ENCODE measurements at places on chromosomes 4 and X.
A peak's percentile ranks its signal among the peaks of the same experiment; 100 is the strongest.

DNA sequence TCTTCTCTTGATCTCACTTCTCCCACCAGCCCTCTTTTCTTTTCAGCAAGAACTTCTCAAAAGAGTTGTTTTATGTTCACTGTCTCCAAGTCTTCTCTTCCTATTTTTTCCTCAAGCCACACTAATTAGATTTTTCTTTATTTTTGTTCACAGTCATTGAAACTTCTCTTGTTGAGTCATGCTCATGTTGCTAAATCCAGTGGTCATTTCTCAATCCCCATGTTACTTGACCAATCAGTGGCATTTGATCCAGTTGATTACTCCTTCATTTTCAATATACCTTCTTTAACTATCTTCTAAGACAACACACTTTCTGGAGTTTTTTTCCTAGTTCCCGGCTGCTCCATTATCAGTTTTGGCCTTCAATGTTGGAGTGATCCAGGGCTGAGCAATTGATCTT lies 103.1 kb upstream of the LSM6 start:
- DNase-seq = no peak

DNA sequence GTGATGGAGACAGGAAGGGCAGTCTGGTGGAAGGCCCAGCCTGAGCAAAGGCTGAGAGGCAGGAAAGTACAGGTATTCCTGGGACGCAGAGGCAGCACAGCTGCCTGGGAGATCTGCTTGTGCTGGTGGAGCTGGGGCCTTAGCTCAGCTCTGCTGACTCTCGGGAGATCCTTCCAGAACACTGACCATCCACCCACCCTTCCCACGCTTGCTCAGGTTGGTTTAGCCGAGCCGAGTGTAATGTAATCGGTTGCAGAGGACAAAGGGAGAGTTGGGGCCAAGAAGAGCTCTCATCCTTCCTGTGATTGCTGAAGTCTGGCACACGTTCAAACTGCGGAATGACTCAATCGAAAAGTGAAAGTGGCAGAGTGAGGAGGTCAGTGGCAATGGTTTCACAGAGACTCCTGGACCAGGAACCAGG lies 43.1 kb upstream of the GPR78 start:
- no peak for DNase-seq

- no peak for DNase-seq
These were observed 1160.0 kb downstream of the ADGRL3 start for GRCh38 chr4:62360156-62360545.

GRCh38 chrX:138519296-138519695 lies 192.2 kb downstream of the FGF13 start:
- DNase-seq = no peak

GRCh38 chr4:52107745-52108144 lies 56.6 kb downstream of the SPATA18 start:
- DNase-seq = no peak

GRCh38 chrX:41808047-41808446 lies 84.1 kb downstream of the GPR82 start:
- no peak for DNase-seq

DNA sequence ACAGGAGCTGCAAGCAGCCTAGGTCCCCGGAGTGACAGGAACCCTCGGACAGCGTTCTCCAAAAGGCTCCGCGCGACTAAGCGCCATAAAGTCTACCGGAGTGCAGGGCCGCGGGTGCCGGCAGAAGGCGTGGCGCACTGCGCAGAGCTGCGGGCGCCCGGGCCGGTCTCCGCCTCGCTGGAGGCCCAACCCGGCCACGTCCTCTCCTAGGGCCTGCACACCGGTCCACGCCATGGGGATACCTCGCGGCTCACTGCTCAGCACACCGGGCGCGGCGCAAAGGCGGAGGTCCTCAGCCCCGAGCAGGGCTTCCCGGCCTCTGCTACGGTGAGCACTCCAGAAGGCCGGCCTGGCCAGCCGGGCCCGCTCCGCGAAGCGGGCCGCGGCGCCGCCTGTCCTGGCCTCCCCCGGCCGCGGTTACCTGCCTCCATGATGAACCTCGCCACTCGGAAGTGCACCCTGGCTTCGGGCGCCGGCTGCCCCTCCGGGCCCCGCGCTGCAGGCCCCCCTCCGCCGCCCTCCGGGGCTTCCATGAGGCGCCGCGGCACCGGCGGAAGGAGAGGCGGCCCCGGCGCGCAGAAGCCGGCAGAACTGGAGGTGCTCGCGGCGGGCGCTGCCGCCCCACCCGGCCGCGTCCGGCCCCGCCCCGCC lies at the start of gene CCNQ:
Gene CCNQ, minus strand, starts transcription at position 599 of the 651 bp plus-strand sequence. Its CDS starts 66 bp downstream, at position 533.
- no peak for DNase-seq

GRCh38 chr4:188417181-188417580 lies 277.9 kb downstream of the TRIML1 start:
- DNase-seq = no peak

DNA sequence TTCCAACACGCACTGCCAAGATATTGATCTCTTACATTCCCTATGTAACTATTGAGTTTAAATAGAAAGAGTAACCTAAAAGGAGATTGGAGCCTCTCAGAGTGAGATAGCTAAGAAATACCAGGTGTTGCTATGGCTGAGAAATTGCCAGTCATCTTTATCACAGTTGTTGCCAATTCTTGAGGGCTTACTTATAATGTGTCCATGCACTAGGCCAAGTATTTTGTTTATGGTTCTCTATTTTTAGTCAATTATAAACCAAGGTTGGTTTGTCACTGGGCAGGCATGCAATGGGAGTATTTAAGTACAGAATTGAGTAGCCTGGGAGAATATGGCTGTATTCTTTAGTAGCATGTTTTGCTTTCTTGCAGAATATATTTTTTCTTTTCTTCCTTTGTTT lies 201.6 kb downstream of the TEX13A start:
- DNase-seq = no peak

DNA sequence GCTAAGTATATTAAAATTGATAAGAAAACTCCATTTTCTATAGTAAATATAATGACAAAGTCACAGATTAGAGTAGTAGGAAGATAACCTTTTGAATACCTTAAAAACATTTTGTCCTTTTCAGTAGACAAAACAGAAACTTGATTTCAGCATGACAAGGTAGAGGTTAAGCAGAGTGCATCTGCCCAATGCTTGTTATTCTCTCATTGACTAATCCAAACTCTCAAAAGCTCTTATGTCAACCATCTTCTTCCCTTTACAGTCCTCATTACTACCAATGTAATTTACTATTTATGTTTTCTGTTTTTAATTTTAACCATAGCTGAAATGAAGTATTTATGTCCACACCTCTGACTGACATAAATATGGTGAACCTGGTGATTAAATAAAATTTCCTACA lies 11.1 kb downstream of the NIPAL1 start:
- DNase-seq = no peak

DNA sequence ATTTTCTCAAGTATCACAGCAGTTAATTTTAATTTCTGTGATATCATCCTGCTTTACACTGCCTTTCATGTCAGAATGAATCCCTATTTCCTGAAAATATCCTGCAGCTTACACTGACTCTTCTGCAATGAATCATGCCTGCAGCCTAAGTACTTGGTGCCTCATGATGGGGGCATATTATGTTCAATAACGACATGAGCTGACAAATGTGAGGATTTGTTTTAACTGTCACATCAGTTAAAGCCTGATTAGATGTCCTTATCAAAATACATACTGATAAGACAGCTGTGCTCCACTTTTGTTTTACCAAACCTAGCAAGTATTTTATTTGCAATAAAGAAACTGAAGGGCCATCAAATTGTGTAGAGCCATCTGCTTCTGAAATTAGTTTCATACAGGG lies 359.9 kb upstream of the AGA start:
- DNase-seq = no peak

DNA sequence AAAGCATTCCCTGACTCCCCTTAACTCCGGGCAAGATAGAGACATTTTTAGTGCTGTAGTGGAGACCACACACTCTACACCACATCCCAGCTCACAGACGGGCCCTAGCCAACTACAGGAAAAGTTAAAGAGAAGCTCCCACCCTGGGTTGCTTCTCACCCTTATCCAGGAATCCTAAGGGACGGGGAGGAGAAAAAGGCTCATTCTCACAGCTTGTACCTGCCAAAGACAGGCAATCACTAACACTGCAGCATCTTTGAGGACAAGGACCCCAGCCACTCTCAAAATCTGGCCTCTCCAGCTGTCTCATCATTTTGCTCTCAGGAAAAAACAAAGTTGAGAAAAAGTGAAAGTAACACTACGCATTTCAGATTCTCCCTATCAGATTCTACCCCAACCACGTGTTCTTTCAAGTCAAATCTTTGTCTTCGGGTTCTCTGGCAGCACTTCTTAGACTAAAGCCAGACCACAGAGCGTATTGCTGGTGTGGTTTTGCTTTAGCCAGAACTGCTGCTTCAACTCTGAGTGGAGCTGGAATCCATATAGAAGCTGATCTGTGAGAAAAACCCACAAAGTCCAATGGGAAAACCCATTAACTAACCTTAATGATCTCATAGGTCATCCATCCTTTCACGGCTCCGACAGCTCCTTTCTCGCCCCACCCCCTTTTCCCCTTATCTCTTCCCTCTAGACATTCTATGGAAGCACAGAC lies 605.9 kb upstream of the DIPK2B start:
- no peak for DNase-seq

DNA sequence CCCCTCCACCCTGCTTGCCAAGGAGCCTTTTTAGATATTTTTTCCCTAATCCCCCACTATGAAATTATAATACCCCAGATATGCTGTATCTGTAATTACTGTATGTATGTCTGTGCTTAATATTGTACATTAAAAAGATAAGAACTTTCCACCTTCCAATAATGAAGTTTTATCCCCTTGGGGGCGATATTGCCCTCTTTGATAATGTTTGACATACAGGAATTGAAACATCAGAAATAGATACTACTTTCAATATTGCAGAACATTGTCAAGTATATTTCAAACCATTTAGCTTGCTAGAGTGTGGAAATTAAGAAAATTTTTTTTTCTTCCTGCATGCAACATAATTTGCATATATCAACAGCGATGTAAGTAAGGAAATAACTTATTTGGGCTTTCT lies 58.9 kb downstream of the NAF1 start:
- no peak for DNase-seq

GRCh38 chr4:106691749-106692148 lies 323.2 kb upstream of the GIMD1 start:
- no peak for DNase-seq

DNA sequence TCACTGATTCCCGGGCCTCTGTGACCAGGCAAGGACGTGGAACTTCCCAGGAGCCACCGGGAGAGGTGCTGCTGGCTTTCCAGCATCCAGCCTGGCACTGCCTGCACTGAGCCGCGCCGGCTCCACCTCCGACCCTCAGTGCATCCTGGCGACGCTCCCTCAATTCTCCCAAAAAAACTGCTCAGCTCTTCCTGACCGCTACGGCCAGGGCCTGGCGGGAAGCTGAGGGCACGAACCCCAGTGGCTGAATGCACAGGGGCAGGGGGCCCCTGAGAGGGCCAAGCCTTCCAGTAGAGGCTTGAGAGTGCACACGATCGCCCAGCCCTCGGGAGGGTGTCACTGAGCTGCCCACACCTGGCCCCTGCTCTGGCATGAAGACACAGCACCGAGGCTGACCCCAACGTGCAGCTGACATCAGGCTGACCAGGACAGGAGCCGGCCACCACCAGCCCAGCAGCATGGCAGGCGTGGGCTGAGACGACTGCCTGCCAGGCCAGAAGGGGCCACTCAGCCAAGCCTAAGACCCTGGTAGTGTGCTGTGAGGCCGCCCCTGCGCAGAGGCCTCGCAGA lies 6.9 kb downstream of the CTBP1 start:
- DNase-seq = no peak

DNA sequence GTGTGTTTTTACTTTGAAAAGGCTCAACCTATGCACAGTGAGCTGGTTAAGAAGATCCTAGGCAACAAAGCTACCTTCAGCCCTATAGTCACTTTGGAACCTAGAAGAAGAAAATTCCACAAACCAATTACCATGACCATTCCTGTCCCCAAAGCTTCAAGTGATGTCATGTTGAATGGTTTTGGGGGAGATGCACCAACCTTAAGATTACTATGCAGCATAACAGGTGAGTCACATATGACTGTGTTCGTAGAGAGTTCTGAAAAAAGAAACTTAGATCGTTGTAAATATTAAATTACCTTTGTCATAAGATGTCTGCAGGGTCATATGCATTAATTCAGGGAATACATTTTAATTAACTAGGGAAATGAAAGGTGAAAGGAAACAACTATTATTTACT lies 287.1 kb downstream of the ANK2 start:
- DNase-seq = no peak

- DNase-seq = no peak
These were observed 109.4 kb downstream of the ZNF518B start for GRCh38 chr4:10347815-10348214.

DNA sequence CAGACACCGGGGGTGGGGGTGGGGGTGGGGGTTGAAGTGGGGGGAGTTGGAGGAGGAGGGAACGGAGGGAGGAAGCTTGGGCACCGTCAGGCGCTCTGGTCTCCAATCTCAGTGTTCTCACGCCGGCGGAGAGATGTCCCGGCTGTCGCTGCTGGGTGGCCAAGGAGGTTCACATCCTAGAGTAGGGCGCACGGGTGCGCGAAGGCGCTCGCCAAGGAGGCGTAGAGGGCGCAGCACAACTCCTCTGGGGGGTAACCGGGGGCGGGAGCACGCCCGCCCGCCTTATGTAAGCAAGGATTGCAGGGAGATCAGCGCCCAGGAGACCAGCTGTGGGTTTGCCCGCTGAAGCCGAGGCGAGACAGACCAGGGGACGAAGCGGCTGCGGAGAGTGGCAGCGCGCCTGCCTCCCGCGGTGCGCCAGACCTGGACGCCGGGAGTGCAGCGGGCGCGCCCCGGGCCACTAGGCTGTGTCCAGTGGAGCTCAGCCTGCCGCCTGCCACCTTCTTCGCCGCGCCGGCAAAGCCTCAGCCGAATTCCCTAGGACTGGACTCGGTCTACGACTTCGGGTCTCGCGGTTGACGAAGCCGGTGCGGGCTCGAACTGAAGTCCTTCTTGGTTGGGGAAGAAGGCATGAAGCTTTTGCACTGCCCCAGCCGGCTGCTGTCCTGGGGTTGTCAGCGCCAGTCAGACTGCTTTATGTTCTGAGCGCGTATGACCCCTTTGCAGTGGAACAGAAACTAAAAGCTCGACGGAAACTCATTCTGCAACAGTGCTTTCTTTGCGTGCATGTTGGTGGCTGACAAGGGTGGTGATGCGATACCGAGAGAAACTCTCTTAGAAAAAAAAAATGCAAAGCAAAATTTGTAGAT lies 707 bp upstream of the UNC5C start:
- peak; percentile 82 for DNase-seq

GRCh38 chrX:96224279-96224678 lies 460.4 kb upstream of the DIAPH2 start:
- no peak for DNase-seq

DNA sequence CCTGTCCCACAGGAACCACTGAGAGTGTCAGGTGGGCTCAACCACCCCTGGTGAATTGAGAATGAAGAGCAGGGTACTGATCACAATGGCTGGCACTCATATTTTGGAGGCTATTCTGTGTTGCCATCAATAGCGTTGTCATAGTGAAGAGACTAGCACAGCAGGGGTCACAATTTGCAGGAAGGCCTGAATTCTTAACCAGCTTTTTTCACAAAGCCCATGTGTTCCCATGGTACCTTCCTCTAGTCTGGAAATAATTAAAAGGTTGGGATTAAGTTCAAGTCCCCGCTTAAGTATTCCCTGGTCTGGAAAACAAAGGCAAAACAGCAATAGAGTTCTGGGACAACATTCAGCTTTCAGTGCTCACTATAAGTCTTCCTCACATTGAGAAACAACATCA lies 1051.7 kb downstream of the C4orf33 start:
- peak; percentile 67 for DNase-seq

- no peak for DNase-seq
These were observed 1.4 kb downstream of the AMMECR1 start for GRCh38 chrX:110316351-110317060.

Data from midbrain (tissue), 1 donor.